ENCODE measurements at places on chromosomes 6 and 20.

DNA sequence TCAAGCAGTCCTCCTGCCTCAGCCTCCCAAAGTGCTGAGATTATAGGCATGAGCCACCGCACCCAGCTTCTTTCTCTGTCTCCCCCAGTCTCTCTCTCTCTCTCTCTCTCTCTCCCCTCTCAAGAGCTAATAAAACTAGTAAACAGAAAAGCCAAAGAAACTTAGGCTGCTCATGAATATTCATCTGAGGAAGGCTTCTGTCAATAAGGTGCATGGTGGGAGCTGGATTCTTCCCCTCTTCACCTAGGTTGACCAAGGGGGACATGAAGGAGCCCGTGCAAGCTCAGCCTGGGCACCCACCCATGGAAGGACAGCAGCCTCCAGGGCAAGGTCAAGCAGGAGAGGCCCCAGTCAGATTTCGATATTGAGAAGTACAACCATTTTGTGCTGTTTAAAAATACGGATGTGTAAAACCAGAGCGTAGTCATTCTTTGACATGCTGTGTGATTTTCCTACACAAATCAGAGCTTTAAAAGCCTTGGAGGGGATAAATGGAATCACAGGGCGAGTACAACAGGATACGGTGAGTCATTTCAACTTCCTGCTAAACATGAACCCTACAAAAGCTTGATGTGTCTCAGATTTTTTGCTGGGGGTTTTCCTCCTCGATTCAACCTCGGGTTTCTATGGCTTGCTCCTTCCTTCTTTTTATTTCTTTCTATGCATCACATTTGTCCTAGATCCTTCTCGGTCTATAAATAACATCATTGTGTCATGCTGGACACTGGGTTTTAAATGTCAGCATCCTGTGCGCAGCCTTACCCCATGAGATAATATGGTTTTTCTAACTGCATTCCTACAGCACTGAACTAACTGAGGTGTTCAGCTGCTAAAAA is 368.9 kb upstream of the JARID2 start:
- DNase-seq, result no peak

- DNase-seq, result no peak
Measured at GRCh38 chr6:132190815-132191175, 210.5 kb downstream of the MOXD1 start.

GRCh38 chr6:90303039-90303438 is 6.4 kb upstream of the BACH2 start:
- DNase-seq, result no peak

- no peak for DNase-seq
Measured at GRCh38 chr6:127148511-127148910, 30.0 kb downstream of the RSPO3 start.

GRCh38 chr6:144990784-144991183 is 705.6 kb downstream of the UTRN start:
- no peak for DNase-seq

DNA sequence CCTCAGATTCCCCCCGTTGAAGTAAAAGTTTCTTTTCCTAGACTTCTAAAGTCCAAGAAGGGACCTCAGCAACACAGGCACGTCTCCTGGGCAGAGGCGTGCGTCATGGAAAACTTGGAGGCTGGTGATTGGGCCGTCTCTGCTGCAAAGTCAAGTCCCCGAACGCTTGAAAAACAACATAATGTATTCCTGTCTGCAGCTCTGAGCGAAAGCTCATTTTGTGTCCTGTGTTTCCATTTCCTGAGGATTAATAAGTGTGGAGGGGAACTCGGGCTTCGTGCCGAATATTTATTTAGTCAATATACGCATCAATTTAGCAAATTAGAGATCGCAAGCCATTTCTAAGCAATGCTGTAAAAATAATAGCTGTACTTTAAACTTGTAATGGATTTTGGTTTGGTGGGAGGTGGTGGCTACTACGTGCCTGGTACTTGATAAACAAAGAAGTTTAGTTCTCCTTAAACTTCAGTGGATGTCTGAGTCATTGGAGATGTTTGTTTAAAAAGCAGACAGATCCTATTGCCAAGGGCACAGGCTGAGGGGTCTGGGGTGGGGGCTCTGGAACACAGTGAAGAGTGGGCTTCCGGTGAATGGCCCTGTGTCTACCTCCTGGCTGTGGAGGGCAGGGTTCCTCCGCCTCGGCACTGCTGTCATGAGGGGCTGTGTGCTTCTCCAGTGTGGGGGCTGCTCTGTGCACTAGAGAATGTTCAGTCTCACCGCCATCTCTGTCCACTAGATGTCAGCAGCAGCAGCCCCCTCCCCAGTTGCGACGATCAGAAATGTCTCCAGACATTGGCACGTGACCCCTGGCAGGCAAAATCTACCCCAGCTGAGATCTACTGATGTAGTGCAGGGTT is 21.8 kb downstream of the PCK1 start:
- no peak for DNase-seq

GRCh38 chr6:56513631-56514030 is 129.1 kb downstream of the DST start:
- DNase-seq, result no peak

DNA sequence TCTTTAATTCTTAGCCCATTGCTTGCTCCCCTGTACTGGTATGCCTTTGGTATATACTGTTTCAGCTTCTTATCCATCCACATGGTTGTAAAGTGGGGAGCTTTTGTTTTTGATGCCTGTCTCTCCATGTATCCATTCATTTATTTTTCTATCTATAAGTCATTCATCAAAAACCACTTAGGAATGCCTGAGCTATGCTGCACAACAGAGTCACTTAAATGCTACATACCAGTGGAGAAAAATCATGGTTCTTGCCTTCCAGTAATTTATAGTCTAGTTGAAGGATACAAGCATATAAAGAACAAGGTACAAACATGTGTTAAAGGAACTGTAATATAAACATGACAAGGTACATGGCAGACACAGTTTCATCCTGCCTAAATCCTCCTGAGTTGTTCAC is 347.3 kb downstream of the NRN1 start:
- no peak for DNase-seq

All from vagina (tissue), 2 donors.